ENCODE measurements at places on chromosomes 1 and 21.

DNA sequence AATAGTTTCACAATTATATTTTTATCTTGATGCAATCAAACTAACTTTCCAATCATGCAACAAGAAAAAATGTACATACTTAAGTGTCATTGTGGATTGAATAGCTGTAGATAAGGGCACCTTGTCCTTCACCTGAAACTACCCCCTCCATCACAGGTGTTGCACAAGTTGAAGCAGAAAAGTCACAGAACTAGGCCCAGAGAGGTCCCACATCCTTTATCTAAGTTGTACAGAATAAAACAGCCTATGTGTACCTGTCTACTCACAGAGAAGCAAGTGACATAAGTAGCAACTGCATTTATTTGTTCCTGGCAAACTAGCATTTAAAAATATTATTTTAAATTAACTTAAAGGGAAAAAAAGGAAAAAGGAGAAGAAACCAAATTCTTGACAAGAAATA is 256.8 kb downstream of the FAF1 start:
- no peak for DNase-seq

GRCh38 chr1:95263450-95263849 is 29.4 kb downstream of the RWDD3 start:
- DNase-seq, result no peak

DNA sequence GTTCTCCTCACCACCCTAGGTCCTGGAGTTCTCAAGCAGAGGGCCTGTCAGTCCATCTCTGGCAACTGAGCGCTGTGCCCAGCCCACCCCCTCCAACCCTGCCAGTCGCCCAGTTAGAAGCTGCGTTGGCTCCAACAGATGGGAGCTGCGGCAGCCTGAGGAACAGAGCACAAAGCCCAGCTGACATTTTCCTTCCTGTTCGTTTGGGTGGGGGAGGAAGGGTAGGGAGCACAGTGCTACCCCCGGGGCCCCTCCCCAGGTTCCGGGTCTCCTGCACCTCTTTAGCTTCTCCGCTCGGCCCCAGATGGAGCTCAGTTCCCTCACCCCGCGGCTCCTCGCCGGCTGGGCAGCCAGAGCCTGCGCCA is 1.4 kb downstream of the LRRN2 start:
- no peak for DNase-seq

- no peak for DNase-seq
These were observed 329.5 kb downstream of the LTN1 start for GRCh38 chr21:28663111-28663693.

DNA sequence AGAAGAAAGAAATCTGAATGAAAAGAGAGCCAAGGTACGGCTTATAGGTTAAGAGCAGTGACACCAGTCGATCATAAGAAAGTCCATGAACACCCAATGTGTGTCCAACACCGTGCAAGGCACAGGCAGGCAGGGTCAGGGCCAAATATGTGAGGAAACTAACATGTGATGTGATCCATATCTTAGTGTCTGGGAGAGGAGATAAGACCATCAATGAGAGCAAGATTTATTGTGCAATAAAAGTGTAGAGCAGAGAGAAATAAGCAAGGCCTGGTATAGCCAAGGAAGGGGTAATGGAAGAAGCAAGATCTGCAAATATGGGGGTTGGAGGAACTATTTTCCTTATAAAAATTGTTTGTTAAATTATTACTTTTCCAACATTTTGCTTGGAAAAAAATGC is 198.8 kb downstream of the CRB1 start:
- no peak for DNase-seq

DNA sequence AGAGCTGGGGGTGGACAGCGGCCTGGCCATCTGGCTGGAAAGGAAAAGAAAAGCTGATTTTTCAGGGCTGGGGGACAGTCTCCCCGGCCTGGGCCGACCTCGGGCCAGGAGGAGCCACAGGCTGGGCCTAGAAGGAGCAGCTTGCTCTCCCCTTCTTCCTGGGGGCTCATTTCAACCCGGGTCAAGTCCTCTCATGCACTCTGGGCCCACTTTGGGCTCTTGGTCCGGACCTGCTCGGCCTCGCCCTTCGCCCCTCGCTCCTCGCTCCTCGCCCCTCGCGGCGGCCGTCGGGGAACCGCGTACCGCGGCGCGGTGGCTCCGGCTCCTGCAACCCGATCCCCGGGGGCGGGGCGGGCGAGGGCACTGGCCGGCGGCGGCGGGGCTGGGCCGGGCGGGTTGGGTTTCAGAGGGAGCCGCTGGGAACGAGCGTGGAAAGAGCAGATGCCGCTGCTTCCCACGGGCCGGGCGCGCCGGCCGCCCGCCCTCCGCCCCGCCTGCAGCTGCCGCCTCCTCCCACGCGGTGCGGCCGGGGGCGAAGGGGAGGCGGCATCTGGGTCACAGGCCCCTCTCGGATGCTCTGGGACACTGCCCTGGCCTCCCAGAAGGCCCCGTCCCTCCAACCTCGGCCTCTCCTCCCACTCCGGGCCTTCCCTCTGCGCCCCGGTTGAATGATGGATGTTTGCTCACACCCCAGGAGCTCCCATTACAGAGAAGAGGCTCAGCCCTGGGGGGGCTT is 6.6 kb downstream of the HEYL start:
- DNase-seq, result no peak

DNA sequence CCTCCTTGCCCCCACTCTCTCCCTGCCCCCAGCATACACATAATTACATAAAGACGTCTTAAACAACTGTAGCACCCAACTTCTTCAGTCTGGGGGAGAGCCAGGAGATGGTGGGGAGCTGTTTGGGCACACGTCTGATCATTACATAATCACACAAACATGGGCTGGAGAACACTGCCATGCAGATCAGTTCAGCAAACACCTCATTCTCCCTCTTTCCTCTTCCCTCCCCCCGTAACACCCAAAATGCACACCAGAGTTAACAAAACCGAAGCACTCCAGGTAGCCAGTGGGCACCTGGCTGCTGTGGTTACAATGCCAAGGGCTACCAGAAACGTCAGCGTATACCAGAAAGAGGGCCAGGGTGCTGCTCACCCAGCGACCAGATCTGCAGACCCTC is 1.6 kb downstream of the HIVEP3 start:
- no peak for DNase-seq

DNA sequence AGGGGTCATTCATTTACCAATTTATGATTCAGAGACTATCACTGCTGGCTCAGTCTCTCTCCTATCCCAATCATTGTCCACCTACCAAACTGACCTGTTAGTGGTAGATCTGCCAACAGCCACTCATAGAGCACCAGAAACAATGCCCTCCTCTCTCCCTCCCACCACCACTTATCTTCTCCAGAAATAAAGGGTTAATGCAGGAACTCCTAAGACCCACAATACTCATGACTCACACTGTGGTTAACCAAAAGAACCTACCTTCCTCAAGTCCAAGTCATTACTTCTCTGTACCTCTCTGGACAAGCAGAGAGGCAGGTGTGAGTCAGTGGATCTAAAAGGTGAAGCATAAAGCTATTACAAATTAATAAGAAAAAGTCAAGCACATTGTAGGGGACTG is 40.9 kb upstream of the CAMK1G start:
- no peak for DNase-seq

DNA sequence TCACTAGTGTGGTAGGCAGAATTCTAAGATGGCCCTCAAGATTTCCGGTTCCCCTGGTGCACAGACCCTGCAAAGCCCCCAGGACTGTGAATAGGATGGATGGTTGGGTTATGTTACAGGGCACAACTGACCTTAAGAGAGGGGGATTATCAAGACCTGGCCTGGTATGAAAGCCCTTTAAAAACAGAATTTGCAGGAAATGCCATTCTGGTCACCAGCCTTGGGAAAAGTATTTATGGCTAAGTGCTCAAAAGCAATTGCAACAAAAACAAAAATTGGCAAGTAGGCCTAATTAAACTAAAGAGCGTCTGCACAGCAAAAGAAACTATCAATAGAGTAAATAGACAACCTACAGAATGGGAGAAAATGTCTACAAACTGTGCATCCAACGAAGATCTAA is 144.7 kb upstream of the EDN2 start:
- no peak for DNase-seq

GRCh38 chr1:72075425-72075824 is 206.9 kb downstream of the NEGR1 start:
- no peak for DNase-seq

DNA sequence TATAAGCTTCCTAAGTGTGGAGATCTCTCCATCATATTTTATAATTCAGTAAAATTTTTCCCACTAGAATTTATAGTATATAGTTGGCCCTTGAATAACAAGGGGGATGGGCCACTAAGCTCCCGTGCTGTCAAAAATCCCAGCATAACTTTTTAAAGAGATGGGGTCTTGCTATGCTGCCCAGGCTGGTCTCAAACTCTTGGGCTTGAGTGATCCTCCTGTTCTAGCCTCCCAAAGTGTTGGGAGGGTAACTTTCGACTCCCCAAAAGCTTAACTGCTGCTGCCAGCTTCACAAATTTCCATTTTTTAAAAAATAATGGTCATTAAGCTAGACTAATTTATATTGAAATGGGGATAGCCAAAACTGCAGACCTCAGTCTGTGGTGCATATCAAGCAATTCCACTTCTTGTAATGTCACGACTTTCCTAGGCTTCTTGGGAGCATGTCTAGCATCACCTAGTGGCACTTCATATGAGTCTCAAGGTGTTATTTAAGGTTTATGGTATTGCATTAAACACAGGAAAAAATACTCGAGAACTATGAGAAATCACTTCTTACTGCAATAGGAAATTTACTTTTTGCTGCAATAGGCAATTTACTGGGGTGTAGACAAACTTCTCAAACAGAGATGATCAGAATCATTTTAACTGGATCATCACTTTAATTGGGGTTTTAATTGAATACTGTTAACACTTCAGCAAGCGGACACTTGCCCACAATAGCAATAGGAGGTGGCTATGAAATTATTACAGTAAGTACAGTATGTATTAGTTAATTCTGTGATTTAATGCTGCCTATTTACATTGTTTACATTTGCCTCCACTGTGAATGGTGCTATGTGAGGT is 19.3 kb upstream of the ACTA1 start:
- DNase-seq, result no peak

GRCh38 chr21:22961258-22961657 is 1963.0 kb downstream of the NCAM2 start:
- DNase-seq, result no peak

GRCh38 chr1:27543284-27543683 is 53.3 kb upstream of the WASF2 start:
- DNase-seq, result no peak

DNA sequence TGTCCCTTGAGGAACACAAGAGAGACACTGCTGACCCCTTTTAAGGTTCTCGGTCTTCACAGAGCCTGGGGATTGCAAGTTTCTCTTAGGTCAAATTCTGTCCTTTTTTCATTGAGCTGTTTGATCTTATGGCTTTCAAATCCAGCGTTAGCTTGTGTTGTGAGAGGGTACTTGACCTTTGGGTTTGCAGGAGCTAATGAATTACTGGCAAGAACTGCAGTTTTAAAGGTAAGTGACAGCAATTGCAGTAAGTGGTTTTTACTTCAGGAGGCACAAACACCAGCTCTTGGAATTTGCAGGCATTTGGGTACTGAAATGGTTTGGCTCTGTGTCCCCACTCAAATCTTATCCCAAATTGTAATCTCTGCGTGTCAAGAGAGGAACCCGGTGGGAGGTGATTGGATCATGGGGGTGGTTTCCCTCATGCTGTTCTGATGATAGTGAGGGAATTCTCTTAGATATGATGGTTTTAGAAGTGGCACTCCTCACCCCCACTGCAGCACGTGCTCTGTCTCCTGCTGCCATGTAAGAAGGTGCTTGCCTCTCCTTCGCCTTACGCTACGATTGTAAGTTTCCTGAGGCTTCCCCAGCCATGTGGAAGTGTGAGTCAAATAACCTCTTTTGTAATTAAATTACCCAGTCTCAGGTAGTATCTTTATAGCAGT is 134.5 kb upstream of the LYPLAL1 start:
- no peak for DNase-seq

- DNase-seq, result no peak
These were observed 53.7 kb downstream of the DPYD start for GRCh38 chr1:97867127-97867526.

DNA sequence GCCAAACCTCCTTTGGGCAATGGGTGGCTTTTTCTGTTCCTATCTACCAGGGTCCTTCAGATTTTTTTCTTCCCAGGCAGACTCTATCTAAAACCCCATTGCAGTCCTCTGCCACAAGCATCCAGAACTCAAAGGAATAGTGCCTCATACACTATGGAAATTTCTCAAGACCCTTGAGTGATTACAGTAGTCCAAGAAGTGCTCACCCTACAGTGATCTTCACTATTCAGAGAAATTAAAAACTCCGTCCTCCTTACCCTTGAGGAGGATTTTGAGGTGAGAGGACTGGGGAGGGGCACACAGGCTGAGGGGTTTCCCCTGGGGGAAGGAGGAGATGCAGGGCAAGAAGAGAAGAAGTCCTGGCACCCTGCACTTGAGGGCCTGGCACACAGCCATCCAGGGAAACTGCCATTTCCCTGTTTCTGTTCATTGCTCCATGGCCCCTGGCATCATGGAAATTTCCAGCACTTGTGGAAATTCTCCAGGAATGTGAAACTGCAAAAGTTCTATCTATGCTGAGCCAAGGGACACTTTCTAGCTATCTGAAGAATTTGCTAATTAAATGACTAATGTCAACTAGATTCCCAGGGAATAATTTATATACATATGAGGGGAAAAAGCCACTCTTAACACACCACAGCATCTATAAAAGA is 102.5 kb upstream of the ATP1B1 start:
- DNase-seq, result no peak

- DNase-seq, result no peak
These were observed 20.2 kb downstream of the A3GALT2 start for GRCh38 chr1:33300673-33301072.

- DNase-seq, result no peak
These were observed 11.7 kb downstream of the ST3GAL3 start for GRCh38 chr1:43719063-43719462.

- DNase-seq, result peak; percentile 38
These were observed at the start of gene SAMSN1 for GRCh38 chr21:14545906-14546480. Gene SAMSN1 (minus strand): TSS chr21:14546315. CDS start chr21:14546261, 54 bp downstream.

DNA sequence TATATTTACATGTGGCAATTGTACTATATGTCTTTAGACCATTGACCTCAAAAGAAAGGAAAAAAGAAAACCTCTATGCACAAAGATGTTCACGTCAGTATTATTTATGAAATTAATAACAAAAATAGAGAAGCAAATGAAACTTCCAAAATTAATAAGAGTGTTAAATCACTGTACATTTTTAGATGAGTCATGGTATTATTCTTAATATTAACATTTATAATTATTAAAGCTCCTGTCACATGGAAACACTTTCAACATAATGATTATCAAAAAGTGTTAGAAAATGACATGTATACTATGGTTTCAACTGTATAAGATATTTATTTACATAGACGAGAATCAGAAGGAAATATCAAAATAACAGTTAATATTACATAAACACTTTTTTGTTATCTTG is 324.9 kb upstream of the RUNX1 start:
- no peak for DNase-seq

GRCh38 chr1:32619701-32620485 is 30.5 kb downstream of the ZBTB8OS start:
- DNase-seq, result no peak

- no peak for DNase-seq
These were observed 1.2 kb downstream of the RUNX3 start for GRCh38 chr1:24928689-24929397.
